ENCODE measurements at places on chromosomes 7 and 10.

DNA sequence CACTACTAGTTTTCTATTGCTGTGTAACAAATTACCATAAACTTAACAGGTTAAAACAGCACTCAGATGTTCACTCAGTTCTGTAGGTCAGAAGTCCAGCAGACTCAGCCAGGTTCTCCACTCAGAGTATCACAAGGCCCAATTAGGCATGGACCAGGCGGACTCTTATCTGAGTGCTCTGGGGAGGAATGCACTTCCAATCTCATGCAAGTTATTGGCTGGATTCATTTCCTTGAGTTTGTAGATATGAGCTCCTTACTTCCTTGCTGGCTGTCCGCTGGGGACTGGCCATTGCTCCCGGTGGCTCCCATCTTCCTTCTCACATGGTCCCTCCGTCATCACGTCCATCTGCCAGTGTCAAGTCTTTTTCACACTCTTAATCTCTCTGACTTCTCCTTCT is 137.0 kb upstream of the PRR15 start:
- no peak for DNase-seq

DNA sequence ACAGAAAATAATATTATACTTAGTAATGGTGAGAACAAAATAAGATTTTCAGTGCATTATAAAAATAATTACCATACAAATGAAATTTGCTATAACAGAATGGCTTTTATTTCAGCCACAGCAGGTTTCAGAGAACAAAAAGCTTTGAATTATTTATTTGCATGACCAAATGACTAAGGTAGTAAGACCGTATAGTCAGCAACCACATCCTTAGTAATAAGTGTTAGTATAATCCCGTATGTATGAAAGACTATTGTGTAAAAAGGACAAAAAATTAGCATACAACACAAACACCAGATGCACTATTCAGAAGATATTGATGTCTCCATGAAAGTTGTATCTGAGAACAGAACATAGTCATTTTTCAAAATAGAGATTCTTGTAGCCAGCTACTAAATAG is 12.2 kb downstream of the PDZD8 start:
- no peak for DNase-seq

GRCh38 chr10:114316744-114317143 is 77.7 kb downstream of the VWA2 start:
- DNase-seq, result no peak

DNA sequence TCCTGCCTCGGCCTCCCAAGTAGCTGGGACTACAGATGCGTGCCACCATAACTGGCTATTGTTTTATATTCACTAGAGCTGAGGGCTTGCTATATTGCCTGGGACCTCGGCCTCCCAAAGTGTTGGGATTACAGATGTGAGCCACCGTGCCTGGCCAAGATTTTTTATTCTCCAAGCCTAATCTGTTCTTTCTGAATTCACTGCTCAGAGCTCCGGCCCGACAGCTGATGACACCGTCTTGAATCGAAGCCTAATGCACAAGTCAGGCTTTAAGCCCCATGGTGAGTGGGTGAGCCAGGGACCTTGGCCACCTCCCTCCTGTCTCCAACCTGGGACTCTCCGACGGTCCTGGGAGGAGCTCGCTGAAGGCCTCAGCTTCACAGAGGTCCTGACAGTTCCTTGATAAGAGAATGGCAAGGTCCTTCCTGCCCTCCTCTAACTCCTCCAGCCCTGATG is 338.9 kb downstream of the WDR37 start:
- DNase-seq, result no peak

GRCh38 chr7:77791336-77791735 is 6.9 kb downstream of the TMEM60 start:
- no peak for DNase-seq

DNA sequence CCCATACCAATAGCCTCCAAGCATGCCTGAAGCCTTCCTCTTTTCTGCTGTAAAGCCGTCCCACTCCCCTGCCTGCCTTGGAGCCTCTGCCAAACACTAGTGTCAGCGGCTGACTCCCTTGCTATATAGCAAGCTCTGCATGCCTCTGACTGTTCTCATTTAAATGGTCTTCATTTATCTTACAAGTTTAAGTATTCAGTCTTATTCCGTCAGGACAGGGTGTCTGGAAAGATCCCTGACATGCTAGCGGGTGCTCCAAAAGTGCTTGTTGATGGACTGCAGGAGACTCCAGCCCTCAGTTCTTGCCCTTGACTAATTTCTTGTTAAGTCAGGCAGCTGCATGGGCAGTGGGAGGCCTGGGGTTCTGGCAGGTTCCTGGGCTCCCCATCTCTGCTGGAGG is 298.7 kb downstream of the GFRA1 start:
- no peak for DNase-seq

DNA sequence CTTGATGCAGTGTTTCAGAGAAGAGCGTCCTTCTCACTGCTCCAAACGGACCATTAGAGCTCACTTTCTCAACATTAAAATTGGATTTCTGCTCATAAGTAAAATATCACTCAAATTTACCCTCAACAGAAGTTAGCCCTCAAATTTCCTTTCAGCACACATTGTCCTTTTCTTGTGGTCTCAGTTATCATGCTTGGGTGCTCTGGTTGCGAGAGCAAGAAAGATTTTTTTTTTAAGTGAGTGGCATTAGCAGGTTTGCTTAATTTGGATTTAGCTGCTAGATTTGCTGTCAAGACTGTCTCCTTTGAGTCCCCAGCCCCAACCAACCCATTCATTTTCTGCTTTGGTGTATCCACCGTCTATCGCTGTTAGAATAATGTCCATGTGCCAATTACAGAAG is 2.6 kb upstream of the CH25H start:
- DNase-seq, result no peak

GRCh38 chr7:20326342-20326741 is 4.4 kb upstream of the ITGB8 start:
- DNase-seq, result no peak

DNA sequence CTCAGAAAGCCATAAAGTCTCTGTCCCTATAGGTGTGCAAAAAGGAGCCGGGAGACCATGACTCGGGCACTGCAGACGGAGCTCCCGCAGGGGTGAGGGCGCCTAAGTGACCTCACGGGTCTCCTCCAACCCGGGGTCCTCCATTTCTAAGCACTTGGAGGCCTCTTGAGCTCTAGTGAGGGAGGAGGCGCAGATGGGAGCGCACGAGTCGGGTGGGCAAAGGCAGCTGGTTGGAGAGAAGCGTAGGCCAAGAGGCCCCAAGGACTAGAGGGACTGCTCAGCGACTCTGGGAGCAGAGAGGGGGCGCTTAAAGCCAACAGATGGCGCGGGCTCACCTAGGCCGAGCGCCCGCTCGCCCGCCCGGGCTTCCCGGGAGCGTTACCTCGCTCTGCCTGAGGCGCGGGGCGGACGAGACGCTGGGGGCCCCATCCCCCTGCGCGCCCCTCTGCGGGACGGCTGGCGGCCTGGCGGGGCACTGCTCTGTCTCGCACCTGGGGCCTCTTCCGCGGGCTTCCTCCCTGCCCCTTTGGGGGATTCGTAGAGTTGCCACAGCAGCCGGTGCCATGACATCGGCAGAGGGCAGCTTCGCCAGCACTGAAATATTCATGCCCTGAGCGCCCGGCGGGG is 523 bp upstream of the CDH23 start:
- DNase-seq, result no peak

GRCh38 chr7:100630066-100630465 is 11.3 kb downstream of the TFR2 start:
- DNase-seq, result no peak

GRCh38 chr7:113606325-113606724 is 312.5 kb downstream of the PPP1R3A start:
- no peak for DNase-seq

GRCh38 chr7:22001345-22002004 is 55.8 kb upstream of the CDCA7L start:
- no peak for DNase-seq

DNA sequence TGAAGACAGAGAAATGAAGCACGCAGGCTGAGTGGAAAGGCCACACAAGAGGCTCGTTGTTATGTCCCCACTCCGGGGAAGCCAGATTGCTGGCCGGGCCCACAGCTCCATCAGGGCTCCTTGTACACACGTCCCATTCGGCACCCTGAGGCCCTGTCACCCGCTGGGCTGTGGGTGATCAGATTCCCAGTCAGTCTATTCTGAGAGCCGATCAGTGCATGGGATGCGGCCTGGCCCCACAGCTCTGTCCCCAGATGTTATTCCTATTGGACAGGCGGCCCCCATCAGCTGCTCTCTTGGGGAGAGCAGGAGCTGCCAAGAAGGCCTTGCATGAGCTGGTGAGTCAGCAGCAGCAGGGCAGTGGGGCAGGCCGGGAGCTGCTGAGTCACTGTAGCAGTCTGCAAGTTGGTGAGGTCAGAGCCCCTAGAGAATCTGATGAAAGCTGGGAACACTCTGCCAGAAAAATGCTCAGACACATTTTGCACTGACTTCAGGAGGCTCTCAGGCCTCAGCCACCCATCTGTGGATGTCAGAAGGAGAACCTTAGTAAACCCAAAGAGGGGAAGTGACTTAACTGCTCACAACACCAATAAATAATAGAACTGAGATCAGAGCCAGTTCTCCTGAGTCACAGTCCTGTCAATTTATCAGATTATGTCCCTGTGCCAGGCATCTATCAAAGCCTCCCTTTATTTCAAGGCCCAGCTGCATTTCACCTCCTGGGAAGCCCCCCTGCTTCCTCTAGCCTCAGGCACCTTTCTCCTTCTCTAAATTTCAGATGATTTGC is 9.4 kb upstream of the PSAP start:
- peak; percentile 95 for DNase-seq

DNA sequence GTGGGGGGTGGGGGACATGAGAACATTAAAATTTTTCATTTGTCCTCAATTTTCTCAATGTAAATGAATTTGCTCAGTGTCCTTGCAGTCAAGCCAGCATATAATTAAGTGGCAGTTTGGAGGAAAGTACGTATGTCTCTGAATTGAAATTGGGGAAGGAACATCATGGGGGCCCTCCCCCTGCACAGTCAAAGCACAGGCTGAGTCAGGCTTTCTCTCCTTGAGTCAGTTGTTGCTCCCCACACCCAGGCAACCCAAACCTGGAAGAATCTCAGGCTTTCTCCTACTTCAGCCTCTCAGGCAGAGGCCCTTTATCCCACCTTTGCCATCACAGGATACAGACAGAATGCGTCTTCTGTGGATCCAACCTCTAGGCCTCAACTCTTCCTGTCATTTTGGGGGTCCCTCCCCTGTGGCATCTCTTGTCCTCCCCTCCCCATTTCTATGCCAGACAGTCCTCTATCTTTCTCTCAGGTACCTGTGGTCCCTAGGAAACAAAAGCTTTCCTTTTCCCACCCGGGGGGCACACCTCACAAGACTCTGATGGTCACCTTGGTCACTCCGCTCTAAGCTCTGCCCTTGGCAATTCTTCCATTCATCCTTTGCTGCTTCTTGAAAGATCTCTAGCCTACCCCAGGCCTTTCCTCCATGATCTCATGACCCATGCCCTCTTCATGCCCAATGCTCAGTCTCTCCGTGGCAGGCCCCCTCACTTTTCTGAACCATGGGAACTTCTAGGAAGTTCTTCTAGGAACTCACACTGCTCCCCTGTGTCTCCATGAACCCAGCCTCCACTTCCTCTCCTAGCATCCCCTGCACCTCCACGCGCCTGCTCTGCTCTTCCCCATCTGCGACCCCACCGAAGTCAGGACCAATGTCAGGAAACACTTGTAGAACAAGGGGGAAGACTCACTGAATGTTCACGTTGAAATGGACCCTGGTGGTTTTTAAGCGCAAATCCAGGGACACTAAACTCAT is 40.4 kb downstream of the CREB3L2 start:
- no peak for DNase-seq

GRCh38 chr10:86284355-86285105 is 82.1 kb downstream of the GRID1 start:
- no peak for DNase-seq

DNA sequence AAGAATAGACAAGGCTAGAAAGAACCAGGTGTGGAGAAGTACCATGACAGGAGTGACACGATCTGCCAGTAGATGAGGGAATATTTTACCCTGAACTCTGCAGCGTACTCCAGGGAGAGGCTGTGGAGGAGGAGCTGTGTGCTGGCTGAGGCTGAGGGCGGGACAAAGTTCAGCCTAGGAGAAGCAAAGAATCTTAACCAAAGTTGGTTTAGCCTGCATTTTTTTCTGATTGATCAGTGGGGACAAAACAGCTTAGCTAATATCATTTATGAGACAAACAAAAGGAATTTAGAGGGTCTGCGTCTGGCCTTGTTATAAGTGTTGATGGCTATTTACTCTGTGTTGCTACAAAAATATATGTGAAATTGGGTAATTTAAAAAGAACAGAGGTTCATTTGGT is 5.2 kb upstream of the NPSR1 start:
- no peak for DNase-seq

DNA sequence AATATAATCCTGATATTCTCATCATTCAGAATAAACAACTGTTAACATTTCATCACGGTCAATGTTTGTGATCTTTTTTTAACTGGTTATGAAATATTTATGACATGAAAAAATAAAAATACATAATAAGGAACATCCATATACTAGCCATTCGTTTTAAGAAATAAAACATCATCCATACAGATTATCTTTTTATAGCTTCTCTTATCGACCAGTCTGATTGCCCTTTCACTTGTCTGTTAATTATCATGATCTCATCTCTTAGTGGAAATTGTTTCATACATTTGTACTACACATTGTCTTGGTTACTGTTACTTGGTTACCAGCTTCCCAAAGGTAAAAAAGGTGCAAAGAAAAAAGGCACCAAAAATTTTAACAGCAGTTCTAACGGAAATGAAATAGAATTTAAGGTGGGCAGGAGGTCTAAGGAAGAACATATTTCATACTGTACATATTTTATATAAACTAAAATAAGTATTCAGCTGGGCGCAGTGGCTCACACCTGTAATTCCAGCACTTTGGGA is 8.4 kb downstream of the ARHGAP21 start:
- DNase-seq, result no peak

Data from substantia nigra (tissue), 51 donors.